ENCODE measurements at places on chromosomes 2 and 18.

GRCh38 chr18:22650247-22650646 is 232.5 kb upstream of the CTAGE1 start:
- DNase-seq: no peak

GRCh38 chr2:178485356-178485755 is 5.1 kb downstream of the PLEKHA3 start:
- no peak for DNase-seq

- DNase-seq: no peak
These were observed 31.2 kb downstream of the TTN start for GRCh38 chr2:178775975-178776374.

- DNase-seq: no peak
These were observed 13.9 kb downstream of the CKAP2L start for GRCh38 chr2:112750560-112750843.

DNA sequence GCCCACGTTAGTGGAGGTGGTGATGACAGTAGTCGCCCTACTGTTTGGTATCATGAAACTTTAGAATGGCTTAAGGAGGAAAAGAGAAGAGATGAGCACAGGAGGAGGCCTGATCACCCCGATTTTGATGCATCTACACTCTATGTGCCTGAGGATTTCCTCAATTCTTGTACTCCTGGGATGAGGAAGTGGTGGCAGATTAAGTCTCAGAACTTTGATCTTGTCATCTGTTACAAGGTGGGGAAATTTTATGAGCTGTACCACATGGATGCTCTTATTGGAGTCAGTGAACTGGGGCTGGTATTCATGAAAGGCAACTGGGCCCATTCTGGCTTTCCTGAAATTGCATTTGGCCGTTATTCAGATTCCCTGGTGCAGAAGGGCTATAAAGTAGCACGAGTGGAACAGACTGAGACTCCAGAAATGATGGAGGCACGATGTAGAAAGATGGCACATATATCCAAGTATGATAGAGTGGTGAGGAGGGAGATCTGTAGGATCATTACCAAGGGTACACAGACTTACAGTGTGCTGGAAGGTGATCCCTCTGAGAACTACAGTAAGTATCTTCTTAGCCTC is 16.2 kb downstream of the MSH6 start:
- no peak for DNase-seq

DNA sequence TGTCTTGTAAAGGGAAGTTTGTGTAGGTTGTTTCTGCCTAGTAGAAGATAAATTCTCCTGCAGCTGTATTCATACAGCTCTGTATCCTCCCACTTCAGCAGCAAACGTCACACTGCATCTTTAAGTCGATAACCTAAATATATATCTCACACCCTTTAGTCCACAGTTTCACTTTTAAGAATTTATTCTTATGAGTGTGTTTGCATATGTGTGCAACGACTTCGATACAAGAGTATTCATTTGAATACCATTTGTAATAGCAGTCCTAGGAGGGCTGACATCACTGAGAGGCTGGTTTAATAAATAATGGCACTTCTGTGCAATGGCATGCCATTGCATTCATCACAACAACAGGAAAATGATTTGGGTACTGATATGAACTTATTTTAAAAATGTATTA is 63.8 kb upstream of the MSH6 start:
- DNase-seq: no peak

GRCh38 chr2:26674771-26675170 is 17.8 kb upstream of the KCNK3 start:
- DNase-seq: no peak

DNA sequence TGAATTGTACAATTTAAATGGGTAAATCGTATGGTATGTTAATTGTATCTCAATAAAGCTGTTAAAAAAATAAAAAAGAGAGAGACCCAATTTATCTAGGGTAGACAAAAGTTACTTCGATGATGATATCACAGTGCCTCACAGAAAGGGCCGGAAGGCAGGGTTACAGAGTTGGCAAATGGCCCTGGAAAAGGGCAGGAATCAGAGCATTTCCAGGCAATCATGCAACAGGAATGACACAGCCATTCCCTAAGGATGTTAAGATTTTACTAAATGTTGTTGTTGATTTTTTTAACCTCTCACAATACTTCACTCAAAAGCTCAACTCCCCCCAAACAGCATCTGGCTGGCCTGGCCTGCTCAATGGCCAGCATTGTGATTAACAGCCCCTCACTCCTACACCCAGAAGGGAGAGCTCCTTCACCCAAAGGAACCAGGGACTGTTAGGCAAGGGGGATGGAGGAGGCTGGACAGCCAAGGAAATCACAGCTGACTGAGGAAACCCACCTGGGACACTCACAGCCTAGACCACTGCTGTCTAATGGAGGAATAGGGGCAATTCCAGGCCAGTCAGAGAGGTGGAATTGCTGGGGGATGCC is 7.7 kb upstream of the SP100 start:
- DNase-seq: peak; percentile 44

- no peak for DNase-seq
These were observed 94.1 kb upstream of the SLC14A2 start for GRCh38 chr18:45521136-45521535.

- DNase-seq: no peak
These were observed 58.8 kb upstream of the CDC42EP3 start for GRCh38 chr2:37730037-37730818.

GRCh38 chr18:48023334-48024008 is 93.0 kb upstream of the SMAD2 start:
- DNase-seq: no peak

- DNase-seq: no peak
These were observed 20.9 kb downstream of the DYSF start for GRCh38 chr2:71474116-71474743.

GRCh38 chr2:170991398-170992182 is 62.5 kb downstream of the GORASP2 start:
- DNase-seq: no peak

DNA sequence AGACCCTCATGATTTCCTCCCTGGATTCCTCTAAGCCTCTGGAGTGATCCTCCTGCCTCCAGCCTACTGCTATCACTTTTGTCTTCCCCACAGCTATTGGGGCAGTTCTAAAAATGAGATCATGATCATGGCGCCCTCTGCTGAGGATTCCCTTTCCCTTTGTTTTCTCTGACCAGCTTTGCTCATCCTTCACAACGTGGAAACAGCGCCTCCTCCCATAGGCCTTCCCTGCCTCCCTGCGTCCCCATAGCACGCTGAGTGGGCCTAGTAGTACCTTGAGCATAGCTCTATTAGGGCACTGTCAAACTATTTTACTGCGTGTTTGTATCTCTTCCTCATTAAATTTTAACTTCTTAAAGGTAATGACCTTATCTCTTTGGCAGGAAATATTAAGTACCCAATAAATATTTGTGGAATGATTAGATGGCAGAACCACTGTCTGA is 207.0 kb upstream of the FANCL start:
- DNase-seq: peak; percentile 34

- DNase-seq: no peak
These were observed 65.7 kb upstream of the SERPINE2 start for GRCh38 chr2:224104668-224105386.

DNA sequence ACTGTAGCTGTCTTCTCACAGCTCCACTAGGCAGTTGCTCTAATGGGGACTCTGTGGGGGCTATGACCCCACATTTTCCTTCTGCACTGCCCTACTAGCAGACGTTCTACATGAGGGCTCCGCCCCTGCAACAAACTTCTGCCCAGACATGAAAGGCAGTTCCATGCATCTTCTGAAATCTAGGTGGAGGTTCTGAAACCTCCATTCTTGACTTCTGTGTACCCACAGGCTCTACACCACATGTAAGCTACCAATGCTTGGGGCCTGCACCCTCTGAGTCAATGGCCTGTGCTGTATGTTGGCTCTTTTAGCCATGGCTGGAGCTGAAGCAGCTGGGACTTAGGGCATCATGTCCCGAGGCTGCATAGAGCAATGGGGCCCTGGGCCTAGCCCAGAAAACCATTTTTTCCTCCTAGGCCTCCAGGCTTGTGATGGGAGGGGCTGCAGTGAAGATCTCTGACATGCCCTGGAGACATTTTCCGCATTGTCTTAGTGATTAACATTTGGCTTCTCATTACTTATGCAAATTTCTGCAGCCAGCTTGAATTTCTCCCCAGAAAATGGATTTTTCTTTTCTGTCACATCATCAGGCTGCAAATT is 123.0 kb downstream of the MYCN start:
- DNase-seq: no peak

DNA sequence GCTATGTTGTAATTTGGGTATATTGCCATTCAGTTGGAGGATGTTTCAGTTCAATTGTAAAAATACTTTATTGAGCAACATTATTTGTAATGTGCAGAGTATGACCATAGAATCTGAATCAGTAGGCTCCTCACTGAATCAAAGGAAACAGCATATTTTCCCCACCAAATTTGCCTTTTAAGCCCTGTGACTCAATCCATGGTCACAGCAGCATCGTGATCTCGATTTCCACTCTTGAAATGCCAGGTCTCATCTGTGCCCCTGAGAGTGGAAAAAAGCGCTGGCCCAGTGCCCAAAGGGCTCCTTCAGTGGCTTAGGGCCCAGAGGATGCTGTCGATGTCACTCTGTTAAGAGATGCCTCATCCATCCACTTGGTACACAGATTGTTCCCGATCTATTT is 57.5 kb downstream of the FHOD3 start:
- no peak for DNase-seq

- DNase-seq: no peak
These were observed 70.0 kb downstream of the SLC25A12 start for GRCh38 chr2:171824086-171824485.

DNA sequence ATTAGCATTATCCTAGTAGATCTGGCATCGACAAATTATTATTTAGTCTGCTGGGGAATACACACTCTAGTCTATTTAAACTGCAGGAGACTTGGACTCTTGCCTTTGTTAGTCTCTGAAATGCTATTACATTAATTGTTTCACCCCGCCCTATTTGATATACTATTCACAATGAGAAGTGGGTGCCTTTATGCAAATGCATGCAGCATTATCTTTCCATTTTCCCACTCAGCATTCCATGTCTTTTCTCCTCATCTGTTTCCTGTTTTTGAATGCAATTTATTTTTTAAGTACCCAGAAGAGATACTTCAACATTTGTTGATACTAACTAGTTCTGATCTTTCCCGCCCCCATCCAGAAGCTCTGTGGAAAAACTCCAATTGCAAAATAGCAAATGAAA is 395.3 kb upstream of the NXPH2 start:
- no peak for DNase-seq

- no peak for DNase-seq
These were observed 472.6 kb downstream of the DLGAP1 start for GRCh38 chr18:3982541-3982940.

DNA sequence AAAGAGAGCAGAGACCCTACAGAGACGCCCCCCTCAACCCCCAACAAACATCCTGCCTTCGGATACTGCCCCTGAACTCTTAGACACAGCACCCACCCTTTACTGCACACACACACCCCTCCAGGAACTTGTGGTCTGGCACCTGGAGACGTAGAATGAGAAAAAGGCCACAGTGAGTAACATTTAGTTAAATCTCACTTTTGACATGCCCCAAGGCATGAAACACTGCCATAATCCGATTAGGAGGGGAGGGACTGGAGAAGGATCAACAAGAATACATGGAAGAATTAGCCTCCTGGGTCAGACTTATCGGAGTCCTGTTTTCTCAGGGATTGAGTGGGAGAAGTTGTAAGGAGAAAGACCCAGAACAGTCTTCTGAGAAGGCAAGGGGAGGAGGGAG is 4.1 kb downstream of the CDK5R2 start:
- no peak for DNase-seq

- no peak for DNase-seq
These were observed 68.0 kb downstream of the MAPK4 start for GRCh38 chr18:50627594-50628532.

- no peak for DNase-seq
These were observed 849 bp upstream of the TMEM18 start for GRCh38 chr2:677959-678550.

GRCh38 chr2:46813680-46814079 is 101.9 kb downstream of the MCFD2 start:
- no peak for DNase-seq

- DNase-seq: no peak
These were observed 155.5 kb downstream of the CLIP4 start for GRCh38 chr2:29270701-29271121.

DNA sequence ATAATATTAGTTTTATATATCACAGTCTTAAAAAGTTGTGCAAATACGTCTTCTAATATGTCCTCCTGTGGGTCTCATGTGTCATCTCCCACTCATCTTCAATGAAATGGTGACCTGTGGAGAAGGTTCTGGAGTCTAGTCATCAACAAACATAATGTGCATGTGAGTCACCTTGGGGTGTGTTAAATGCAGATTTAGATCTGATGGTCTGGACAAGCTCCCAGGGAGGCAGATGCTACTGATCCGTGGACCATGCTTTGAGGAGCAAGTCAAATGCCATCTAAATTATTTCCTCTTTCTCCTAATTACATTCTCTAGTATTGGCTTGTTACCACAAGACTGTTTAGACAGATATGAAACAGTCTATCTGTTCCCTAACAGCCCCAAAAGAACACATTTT is 210.9 kb downstream of the CD226 start:
- DNase-seq: no peak

GRCh38 chr2:68943581-68944568 is 8.8 kb downstream of the GKN2 start:
- DNase-seq: peak; percentile 31

GRCh38 chr18:9971313-9971920 is 57.6 kb downstream of the VAPA start:
- DNase-seq: peak; percentile 51

DNA sequence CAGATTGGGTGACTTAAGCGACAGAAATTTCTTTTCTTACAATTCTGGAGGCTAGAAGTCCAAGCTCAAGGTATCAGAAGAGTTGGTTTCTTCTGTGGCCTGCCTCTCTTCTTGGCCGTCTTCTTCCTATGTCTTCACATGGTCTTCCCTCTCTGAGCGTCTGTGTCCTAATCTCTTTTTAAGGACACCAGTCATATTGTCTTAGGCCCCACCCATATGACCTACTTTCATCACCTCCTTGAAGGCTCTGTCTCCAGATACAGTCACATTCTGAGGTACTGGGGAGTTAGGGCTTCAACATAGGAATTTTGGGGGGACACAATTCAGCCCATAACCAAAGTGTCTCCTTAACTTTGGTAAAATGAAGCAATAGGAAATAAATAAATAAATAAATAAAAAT is 110.9 kb upstream of the EPC2 start:
- no peak for DNase-seq

GRCh38 chr2:217077831-217078407 is 218.1 kb upstream of the TNP1 start:
- no peak for DNase-seq

GRCh38 chr18:2513616-2514015 is 57.7 kb downstream of the METTL4 start:
- DNase-seq: no peak

DNA sequence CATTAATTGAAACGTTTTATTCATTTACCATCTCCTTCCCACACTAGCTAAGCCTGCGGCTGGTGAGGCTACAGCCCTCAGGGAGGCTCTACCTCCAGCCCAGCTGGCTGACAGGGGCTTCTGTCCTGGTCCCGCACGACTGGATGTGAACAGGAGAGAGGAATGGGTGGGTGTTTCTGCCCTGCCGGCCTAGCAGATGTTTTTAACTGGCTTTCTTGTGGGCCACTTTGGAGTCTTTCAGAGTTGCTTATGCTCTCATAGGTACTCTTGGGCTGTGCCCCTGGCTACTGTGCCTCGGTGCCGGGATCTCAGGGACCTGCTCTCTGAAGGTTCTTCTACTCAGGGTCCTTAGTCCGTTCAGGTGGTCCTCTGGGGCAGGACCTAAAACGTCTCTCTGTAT is 184.3 kb upstream of the TWIST2 start:
- DNase-seq: no peak
